GM23338 (cell line): ENCODE measurements at places on chromosomes 12 and 14.

DNA sequence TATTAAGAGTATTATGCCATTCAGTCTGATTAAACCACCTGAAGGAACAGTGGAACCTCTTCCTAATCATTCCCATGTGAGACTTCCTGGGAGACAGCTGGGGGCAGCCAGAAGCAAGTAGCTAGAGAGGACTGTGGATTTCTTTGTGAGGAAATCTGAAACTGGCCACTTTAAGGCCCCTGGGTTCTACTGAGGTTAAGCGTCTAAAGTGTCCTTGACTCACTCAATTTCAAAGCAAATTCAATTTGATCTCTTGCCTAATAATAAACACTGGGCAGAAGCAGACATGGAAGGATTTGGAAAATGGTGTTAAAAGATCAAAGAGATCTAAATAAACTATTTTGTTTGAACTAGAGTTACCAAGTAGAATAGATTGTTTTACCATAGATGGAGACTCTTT, 909.9 kb downstream of the NRXN3 start:
- DNase-seq: no peak

- DNase-seq: no peak
Measured at GRCh38 chr14:104894331-104895206, 29.5 kb downstream of the CEP170B start.

DNA sequence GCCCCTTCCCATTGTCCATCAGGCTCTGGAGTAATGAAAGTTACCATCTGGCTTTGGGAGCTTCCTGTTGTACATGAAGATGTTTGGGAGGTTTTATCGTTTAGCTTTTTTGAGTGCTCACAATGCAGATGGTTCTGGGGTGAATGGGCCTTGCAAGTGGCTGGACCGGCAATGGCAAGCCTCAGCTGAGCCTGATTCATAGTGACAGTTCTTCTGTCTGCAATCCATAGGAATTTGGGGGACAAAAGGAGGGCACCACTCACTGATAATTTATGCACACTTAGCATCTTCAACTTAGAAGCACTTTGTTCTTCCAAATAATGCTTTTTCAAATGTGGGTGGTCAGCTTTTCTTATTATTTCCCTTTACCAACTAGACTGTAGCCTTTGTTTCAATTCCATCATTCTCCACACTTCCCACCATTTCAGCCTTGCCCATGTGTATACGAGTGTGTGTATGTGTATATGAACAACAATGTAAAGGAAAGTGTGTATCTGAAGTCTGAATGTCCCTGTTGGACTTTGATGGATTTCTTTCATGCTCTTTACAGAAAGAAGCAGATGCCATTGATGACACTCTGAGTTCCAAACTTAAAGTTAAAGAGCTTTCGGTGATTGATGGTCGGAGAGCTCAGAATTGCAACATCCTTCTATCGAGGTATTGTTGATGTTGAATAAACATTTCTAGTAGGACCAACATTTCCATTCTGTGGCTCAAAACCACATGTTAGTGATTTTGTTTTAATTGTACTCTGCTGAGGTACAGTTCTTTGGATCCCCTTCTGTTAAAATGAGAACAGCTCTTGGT, 125.5 kb downstream of the GPR135 start:
- no peak for DNase-seq

GRCh38 chr12:128510511-128510910, 243.5 kb downstream of the TMEM132C start:
- no peak for DNase-seq

DNA sequence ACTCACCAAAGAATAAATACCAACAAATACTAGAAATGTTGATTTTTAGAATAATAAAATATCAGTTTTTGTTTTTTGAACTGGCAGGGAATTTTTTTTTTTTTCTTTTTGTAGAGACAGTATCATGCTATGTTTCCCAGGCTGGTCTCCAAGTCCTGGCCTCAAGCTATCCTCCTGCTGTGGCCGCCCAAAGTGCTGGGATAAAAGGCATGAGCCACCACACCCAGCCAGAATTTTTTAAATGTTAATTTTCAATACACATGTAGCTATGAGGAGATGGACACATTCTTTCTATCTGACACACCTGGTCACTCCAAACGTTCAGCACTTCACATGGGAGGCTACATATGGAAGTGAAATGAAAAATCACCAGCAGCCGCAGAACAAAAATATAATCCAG, 126.8 kb downstream of the ETV6 start:
- DNase-seq: no peak

DNA sequence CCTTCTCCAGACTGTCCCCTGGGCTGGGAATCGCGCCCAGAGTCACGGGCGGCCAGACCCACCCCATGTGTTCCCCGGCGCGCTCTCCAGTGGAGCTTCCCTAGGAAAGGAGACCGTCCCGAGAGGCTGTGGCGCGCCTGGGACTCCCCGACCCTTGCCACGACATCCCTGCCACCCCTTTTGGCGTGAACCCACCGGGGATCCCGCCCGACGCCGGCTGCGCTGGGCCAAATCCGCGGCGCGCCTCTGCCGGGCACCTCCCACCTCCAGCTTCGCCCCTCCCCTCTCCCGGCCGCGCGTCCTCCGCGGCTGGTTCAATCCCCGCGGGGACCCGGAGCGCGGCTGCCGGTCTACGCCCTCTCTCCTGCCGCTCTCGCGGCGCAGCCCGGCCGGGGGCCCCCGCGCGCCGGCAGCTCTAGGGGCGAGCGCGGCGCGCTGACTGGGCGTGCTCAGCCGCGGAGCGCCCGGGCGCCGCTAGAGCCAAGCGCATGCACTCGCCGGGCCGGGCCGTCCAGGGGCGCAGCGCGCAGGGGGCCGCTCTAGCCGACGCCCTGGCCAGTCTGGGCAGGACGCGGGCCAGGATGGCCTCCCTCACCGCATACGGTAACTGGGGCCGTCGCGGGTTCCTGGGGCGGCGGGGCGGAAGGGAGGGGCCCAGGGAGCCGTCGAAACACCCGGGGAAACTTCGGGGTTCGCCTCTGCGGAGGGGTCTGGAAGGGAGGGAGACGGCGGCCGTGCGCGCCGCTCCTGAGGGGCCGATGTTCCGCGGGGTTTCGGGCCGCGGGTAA, 77.4 kb upstream of the ANO4 start:
- DNase-seq: peak; percentile 66

GRCh38 chr12:27303139-27304111, 29.2 kb upstream of the BMAL2 start:
- DNase-seq: no peak

DNA sequence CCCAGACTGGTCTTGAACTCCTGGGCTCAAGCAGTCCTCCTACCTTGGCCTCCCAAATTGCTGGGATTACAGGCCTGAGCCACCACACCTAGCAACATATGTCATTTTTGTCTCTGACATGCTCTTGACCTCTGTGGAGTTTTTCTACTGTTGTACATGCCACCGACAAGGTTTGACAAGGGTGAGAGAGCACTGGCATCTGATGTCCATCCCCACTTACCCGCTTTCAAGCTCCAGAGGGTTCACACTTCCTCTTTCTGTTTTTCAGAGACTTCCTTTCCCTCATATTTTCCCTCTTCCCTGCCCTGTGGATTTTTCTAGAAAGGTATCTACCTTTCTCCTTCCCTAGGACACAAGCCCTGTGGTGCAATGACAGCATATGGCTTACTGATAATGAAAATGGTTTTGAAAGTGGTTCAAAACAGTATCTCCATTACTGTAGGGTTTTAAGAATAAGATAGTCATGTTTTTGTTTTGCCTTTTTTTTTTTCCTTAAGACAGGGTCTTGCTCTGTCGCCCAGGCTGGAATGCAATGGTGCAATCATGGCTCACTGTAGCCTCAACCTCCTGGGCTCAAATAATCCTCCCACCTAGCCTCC, 27.7 kb upstream of the PLEKHG3 start:
- DNase-seq: no peak
